ENCODE measurements at places on chromosomes 6 and 20.
A peak's percentile ranks its signal among the peaks of the same experiment; 100 is the strongest.

- no peak for DNase-seq
Observed at GRCh38 chr6:155340464-155341129, 26.3 kb upstream of the TFB1M start.

- DNase-seq = no peak
Observed at GRCh38 chr20:10430000-10430466, 4.0 kb downstream of the MKKS start.

DNA sequence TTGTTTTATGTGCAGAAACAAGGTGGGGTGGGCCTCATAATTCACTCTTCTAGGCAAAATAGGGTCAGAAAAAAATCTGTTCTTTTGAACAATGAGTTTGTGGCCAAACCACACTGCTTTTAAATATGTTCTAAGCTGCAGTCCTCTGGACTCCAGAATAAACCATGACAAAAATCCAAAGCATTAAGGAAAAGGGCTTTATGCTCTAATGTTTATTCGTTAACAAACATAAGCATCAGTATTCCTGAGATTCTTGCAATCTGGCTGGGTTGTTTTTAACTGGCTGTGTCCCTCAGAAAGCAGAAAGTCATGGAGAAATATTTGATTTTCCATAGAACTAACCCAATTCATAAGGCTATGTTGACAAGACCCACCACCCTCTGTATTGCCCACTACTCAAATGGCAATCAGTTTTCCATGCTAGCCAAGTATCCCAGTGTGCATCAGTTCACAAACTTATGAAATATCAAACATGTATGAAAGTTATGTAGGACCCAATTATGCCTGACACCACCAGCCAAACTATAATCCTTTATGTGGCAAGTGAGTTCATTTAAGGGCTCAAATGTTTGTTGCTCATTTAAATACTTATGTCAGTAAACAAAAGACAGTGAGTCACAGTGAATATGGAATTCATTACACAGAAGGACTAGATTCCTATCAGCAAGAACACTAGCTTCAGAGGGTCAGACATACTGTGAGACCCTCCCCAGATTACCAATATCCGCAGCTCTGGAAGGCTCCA, 45.1 kb downstream of the PKHD1 start:
- no peak for DNase-seq

GRCh38 chr6:25239059-25239458, 40.1 kb upstream of the CARMIL1 start:
- DNase-seq = no peak

DNA sequence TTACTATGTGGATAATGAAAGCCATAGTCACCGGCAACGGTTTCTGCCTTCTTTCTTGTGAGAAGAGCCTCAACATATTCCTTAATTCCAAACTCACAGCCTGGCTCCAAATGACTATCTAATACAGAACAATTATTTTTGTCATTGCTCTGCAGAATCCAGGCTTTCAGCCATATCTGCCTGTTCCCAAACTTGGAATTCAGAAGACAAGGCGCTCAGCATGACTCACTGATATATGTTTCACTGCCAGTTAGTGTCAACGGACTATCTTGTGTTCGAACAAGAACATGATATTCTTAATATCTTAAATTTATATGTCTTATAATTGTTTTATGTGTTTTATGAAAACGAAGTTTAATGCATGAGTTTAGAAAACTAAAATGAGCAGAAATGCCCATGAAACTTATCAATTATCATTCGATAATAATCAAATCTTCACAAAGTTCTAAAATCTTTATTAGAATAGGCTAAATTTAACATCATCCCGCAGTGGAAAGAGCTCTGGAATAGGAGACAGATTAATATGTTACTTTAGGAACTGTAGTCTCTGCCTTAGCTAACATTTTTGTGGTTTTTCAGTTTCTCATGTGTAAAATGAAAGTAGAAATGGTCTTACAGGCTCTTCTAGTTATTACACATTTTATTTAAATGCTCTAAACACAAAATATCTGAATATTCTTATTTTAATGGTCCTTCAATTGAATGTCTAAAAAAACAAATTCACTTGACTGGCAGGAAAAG, 669.3 kb upstream of the GJE1 start:
- no peak for DNase-seq

- no peak for DNase-seq
Observed at GRCh38 chr6:49553384-49553783, 2.9 kb downstream of the C6orf141 start.

DNA sequence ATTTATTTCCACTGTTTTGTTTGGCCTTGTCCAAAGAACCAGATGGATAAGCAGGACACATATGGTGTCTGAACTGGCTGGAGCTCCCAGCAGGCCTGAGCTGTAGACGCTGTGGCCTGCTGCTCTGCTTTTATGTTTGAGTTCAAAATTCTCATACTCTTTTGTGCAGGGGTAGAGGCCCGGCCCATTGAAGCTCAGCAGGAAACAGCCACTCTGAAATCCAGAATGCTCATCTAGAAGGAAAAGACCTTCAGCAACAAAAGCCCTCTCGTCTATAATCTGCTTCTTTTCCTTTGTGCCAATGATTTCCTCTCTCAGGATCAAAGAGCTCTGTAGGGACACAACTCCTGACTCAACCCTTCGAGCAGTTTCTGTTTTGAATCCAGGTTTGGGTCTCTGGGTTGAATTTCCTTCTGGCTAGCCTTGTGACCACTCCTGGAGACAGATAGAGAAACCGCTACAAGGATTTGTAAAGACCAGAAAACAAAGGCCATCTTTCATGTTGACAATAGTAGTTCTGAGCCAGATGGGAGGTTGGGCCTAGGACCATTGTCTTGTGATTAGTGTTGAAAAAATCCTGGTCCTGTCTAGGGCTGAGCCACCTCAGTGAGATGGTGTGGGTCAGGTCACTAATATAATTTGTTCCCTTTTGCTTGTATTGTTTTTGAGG, 446.7 kb downstream of the BCKDHB start:
- DNase-seq = no peak

- no peak for DNase-seq
Observed at GRCh38 chr6:111862314-111862713, 10.9 kb downstream of the FYN start.

DNA sequence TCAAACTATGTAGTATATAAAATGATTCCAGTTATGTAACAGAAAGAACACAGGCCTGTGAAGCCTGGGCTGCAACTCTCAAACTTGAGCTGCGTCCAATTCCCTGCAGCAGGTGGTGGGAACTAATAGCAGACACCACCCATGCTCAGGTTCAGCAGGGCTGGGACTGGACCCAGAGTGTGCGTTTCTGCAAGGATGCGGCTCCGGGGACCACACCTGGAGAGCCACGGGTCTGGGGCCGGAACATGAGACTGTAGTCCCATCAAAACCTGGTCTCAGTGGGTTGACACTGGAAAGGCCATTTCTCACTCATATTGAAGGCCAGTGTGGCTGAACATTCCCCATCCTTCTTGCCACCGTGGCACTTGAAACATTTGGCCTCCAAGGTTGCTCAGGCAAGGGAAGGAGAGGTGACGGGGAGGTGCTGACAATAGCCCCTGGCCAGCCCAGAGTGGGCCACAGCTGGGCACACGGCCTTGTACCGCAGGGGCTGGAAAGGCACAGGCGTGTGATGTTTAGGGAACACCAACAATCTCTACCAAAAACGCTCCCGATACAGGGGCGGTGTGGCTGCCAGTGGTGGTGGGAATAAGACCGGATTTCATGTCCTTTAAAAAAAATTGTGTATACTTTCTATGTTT, 38.0 kb downstream of the FRMD1 start:
- DNase-seq = no peak

DNA sequence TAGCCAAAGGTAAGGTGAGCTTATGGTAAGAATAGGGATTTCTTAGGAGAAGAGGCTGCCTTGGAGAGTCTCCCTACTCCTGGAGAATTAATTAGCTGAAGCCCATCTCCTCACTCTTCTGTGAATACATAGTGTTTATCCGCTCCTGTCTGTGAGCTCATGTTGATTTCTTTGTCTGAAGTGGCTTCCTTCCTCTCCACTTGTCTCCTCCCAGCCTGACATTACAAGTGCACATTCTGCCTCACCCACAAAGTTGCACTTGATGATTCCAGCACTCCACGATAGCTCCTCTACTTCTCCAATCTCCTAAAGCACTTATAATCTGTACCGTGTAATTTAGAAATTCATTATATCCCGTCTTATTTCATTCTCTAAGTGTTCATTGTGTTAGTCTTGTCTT, 287.2 kb downstream of the QKI start:
- DNase-seq = no peak

DNA sequence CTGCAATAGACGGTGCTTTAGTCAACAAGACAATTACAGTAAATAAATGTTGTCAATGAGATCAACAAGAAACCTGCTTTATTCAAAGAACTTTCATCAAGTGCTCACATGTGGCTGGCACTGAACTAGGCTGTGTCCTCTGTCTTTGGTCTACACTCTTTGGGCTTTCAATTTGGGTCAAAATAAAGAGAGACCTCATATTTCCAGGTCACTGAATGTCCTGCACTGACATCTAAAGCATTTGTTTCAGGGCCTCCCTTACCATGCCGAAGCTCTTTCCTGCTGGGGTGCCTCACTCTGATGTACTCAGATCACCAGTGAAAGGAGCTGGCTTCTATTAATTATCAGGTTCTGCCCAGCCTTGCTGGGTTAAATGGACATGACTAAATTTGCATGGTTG, 32.0 kb downstream of the PDE7B start:
- DNase-seq = no peak

DNA sequence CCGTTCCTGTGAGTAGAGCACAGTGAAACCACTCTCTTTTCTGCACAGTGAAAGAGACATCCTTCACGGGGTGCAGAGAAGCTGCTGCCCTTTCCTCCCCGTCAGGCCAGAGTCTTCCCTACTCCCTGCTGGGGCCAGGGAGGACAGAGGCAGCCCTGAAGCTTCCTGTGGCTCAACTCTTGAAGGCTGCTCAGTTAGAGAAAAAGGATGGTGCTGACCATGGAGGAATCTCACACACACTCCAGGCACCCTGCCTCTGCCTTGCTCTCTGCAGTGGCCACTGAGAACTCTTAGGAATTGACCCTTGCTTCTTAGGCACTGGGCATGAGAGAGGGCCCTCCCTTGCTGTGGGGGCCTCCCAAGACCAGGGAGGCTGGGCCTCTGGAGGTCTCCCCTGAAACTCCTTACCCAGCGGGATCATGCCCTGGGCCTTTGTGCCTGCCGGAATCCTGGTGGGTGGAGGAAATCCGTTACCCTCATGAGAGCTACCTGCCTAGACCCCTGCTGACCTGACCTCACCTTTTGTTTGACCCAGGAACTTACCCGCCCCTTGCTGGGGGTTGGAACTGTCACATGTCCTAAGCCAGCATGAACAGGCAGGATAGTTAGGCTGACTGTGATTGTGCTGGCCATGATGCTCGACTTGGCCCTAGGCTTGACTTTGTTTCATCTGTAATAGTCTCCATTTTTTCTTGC, 65.0 kb upstream of the CD93 start:
- no peak for DNase-seq

DNA sequence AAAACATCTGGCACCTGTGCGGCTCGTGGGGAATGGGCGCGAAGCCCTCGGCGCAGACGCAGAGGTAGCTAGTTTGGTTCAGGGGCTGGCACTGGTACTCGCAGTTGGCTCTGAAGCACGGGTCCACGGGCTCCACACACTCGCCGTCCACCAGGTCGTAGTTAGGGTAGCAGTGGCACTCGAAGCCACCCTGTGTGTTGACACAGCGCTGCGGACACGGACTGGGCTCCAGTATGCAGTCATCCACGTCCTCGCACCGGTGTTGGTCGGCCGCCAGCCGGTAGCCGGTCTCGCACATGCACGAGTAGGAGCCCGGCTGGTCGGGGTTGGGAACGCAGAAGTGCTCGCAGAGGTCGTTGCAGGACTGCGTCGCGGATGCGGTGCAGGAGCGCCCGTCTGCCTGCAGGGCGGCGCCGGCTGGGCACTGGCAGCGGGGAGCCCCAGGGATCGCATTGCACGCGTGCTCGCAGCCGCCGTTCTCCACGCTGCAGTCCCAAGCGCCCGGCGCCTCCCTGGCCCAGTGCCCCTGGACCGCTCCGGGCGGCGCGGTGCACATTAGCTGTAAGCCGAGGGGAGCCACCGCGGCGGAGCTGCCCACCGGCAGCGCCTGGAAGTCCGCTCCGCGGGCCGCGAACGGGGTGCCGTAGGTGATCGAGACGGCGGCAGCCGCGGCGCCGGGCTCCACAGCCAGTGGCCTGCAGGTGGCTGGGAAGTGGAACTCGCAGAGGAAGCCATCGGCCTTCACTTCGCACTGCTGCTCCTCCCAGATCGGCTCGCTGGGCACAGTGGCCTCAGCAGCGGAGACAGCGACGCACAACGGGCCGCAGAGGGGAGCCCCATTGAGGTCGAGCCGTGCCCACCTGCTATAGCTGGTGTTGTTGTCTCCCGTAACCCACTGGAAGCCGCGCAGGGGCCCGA, 930 bp downstream of the THBD start:
- peak; percentile 42 for DNase-seq

GRCh38 chr20:59643615-59644061, 39.3 kb downstream of the PHACTR3 start:
- DNase-seq = no peak

DNA sequence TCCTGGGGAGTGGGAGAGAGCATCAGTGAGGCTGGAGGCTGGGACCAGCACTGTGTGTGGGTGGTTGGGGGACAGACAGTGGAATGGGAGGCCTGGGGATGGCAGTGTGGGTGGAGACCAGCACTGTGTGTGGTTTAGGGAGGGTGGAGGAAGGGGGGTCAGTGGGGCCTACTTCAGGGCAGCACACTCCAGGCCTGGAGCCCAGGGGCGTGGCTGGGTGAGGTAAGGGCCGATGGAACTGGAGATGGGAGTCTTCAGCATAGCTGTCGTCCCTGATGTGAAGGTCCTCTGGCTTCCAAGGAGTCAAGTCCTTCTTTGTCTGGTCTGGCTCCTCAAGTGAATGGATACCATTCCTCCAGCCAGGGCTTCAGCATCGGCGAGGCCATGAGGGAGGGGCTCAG, 18.6 kb downstream of the KCNK17 start:
- no peak for DNase-seq

DNA sequence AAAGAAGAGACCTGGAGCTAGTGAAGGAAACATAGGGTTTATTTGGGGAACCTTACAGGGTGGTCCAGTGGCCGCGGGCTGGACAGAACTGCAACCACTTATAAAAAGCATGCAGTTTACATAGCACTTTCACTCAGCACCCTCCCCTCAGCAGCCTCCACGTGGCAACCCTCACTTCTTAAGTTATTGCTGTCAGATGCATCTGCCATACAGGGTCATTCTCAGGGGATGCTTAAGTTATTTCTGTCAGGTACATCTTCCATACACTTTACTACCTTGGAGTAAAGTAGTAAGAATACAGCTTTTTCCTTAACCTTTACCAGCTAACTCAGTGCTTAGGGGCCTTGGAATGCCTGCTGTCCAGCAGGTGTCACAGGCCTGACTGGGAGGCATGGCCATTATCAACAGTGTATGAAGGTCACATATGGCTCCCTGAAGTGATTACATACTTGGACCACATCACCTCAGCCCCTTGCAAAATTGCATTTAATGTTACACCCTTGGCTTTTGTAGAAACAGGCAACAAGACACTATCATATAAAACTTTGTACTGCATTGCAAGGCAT, 2.0 kb upstream of the NOL7 start:
- no peak for DNase-seq

GRCh38 chr6:56019973-56020372, 144.6 kb upstream of the BMP5 start:
- no peak for DNase-seq

- DNase-seq = no peak
Observed at GRCh38 chr6:118890997-118891790, 2.8 kb upstream of the ASF1A start.

GRCh38 chr6:9086331-9086730, 651.0 kb upstream of the SLC35B3 start:
- no peak for DNase-seq
